Stimulated activated CD4-positive, alpha-beta T cell treated with anti-CD3 and anti-CD28 coated beads, Interleukin-4, amount 100 ng/mL, for 1 hour (primary cell): ENCODE measurements at places on chromosomes 6 and 20.
A peak's percentile ranks its signal among the peaks of the same experiment; 100 is the strongest.

DNA sequence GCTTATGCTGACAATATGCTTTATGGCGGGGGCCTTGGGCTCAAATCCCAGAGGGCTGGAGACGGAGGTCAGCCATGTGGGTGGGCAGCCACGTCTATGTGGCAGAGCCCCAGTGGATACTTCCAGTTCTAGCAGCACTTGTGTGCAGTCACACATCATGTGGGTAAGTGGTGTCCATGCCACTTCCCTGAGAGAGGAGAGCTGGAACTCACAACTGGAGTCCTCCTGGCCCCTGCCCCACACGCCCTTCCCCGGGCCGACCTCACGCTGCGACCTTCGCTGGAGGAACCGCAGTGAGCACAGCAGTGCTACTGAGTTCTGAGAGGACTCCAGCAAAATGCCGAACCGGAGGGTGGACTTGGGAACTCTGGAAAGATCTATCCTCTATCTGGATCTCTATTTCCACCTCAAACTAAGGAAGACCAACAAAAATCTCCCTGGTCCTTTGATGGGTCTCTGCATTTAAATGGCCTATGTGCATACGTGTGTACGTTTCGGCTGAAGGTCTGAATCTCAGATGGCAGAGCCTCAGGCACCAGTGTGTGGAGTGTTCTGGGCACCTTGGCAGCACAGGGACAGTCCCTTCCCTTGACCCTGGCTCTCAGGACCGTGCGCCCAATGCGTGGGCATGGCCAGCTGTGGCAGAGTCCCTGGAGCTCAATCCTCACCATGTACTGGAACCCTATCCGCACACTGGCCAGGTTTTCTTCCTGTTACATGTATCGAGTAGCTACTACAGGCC, 55.4 kb downstream of the GNAS-AS1 start:
- no peak for DNase-seq

GRCh38 chr6:14246876-14247275, 129.3 kb downstream of the CD83 start:
- DNase-seq, result no peak

GRCh38 chr20:16898433-16898832, 150.3 kb downstream of the OTOR start:
- no peak for DNase-seq

DNA sequence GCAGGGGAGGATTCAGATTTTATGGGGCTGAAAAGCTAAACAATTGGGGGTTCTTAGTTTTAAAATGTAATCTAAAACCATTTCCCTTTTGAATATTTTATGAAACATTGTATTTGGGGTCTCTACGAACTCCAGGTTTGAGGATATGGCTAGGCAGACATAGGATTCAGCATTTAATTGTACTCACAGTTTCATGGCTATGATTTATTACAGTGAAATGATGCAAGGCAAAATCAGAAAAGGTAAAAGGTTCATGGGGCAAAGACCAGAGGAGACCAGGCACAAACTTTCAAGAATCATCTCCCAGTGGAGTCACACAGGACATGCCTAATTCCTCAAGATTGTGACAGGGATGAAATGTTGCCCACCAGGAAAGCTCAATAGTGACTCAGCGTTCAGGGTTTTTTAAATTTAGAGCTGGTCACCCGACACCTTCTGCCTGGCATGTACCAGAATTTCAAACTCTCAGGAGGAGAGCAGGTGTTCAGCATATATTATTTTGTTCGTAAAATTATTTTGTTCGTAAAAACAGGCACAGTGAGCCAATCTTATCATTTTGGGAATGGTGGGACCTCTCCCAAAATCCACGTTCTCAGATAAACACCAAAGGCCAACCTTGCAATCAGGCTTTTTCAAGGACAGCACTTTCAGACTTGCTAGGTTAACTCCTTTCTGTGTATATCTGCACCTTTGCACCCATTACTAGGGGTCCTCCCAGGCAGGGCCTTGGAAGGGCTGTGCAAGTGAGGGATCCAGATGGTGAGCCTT, 270.3 kb downstream of the NKAIN2 start:
- no peak for DNase-seq

GRCh38 chr6:169921853-169922824, 170.7 kb downstream of the ERMARD start:
- no peak for DNase-seq

DNA sequence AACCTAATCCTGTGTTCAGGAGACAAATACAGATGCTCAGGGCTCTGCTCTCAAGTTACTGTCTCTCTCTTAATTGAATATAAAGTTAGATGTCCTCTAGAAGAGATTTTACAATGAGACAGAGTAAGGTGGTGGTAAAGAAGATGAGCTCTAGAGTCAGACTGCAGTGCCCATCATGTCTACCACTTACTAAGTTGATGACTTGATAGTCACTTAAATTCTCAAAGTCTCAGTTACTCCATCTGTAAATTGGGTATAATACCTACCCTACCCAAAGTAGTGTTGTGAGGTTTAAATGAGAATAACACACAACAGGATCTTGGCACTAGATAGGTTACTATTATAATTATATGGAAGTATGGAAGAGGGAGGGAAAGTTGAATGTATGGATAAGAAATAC, 1.6 kb downstream of the DHX35 start:
- DNase-seq, result no peak

- no peak for DNase-seq
Observed at GRCh38 chr6:12528581-12529363, 187.8 kb upstream of the PHACTR1 start.

- DNase-seq, result no peak
Observed at GRCh38 chr20:16563066-16563806, 10.0 kb downstream of the KIF16B start.

GRCh38 chr6:82374516-82374915, 10.9 kb downstream of the TPBG start:
- no peak for DNase-seq

DNA sequence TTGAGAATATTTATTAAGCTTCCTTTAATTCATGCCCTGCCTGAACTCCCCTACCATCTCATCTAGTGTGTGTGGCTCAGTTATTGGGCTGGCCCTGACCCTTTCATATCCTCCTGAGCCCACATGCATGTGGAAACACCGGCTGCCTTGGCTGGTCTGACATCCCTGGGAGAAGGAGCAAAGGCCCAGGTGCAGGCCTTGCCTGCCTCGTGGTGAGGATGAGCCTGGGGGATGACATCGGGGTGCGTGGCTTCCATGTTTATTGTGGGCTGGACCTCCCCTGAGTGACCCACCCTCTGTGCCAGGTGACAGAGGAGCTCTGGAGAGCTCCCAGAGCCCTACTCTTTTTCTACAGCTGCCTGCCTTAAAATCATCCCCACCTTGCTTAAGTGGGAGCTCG, 69.1 kb downstream of the FOXA2 start:
- no peak for DNase-seq

- DNase-seq, result no peak
Observed at GRCh38 chr20:10655720-10656669, 17.8 kb downstream of the JAG1 start.

DNA sequence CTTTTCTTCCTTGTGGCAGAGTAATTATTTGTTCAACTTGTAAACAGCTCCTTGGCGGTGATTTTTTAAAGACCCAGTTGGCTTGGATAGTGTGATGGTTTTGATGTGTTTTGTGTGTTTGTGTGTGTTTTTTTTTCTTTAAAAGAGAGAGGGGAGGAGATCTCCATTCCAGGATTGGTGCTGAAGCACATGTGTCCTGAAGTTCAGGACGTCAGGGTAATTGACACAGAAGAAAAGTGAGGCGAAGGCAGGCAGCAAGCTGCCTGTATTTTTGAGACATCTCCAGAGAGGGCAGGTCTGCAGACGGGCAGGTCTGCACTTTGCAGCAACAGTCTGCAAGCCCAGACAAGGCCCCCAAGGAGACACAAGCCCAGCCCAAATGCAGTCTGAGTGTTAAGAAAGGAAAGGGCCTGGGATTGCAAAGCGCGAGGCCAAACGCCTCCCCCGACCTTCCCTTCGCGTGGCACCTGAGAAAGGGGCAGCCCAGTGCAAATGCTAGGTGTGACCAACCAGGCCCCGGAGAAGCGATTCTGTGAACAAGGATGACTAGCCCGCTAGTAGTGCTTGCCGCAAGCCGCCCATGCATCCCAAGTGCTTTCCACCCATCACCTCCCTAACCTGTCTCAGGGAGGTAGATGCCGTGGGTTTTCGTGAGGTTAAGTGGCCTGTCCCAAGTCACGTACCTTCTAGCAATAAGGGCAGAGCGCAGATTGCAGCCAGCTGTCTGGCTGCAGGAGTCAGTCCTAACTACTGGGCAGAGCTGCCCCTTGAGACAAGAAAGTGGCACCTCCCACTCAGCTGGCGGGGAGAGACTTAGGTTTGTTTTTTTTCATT, 230.5 kb downstream of the ZMYND8 start:
- DNase-seq, result no peak

DNA sequence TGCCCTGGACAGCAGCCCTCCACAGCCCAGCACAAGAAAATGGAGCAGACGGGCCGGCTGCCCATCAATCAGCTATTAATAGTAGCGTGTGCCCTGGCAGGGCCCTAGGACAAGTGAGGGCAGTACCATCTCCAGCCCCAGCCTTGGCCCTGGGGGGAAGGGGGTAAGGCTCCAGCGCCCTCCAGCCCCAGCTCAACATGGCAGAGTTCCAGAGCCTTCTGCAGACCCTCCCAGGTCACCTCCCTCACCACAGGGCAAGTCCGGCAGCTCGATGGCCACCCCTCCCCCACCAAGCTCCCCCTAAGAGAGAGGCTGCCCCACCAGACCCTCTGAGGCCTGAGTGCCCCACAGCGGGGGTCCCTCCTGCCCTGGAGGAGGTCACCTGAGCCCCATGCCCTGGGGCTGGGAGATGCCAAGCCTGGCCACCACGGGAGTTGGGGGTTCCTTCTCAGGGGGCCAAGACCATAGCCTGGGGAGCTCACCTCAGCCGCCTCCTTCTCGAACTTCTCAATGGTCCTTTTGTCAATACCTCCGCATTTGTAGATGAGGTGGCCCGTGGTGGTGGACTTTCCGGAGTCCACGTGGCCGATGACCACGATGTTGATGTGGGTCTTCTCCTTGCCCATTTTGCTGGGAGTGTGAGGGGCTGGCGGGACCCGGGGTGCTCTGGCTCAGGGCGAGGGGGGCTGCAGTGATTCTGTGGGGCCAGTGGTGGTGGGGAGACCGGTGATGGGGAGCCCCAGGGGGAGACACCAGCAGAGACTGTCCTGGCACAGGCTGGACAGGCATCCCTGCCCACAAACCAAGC, 1.5 kb downstream of the EEF1A2 start:
- no peak for DNase-seq

DNA sequence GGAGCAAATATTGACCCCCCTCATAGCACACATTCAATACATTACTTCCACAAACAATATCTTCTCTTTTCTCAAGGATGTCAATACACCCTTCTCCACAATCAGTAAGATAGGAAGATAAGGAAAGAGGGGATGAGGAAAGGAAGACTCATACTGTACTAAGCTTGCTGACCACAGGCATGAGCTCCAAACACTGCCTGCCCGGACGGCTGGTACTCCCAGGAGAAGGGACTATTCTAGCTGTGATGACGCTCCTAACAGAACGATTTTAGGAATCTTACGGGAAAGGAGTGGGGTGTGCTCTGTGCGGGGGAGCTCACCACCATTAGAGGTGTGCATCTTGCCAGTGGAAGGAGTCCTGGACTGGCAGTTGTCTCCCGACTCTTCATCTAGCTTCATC, 3.9 kb upstream of the CCN6 start:
- no peak for DNase-seq

- DNase-seq, result no peak
Observed at GRCh38 chr20:4064144-4064909, 49.0 kb upstream of the RNF24 start.

- DNase-seq, result no peak
Observed at GRCh38 chr20:61731363-61732181, 334.1 kb downstream of the TAF4 start.

GRCh38 chr6:27836783-27837624, 75.2 kb downstream of the OR2B2 start:
- peak; percentile 38 for DNase-seq

GRCh38 chr20:14889496-14890255, 552.3 kb upstream of the FLRT3 start:
- DNase-seq, result no peak

DNA sequence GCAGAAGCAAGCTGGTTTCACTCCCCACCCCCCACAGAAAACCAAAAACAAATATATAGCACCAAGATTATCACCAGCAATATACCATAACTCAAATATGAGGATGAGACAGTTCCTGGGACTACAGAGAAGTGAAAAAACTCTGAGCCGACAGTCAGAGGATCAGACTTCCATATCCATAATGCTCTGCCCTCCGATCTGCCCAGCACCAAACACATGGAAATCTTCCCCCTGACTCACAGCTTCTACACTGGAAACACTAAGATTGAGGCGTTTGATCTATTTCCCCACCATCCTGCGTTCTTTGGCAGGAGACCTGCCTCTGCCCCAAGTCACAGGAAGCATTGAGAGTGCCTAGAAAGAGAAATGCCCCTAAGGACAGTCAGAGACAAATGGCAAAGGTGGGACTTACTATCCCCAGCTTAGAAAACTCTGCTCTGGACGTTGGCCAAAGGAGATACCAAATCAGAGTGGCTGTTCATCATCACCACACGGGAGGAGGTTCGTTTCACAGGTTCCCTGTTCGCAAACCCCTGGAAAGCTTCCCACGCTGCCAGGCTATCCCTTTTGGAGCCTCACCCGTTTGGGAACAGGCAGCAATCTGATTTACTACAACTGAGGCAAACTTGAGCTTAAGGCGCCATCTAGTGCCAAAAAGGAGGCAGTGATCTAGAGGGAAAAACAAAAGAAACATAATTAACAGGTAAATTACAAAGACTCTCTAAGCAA, 48.7 kb upstream of the SRSF6 start:
- no peak for DNase-seq

GRCh38 chr6:143335865-143336264, 114.6 kb downstream of the ADAT2 start:
- DNase-seq, result no peak

GRCh38 chr6:47292944-47293343, 16.8 kb downstream of the TNFRSF21 start:
- no peak for DNase-seq

DNA sequence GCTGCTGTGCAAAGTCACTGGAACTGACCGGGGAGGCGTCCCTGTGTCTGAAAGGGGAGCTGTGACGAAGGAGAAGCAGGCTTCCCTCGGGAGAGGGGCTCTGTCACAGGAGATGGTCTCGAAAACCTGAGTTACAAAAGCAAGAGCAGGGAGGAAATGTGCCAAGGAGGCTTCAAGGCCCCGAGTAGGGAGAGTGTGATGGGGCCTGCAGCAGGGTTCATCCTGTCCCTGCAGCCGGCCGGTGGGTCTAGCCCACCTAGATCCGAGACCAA, 16.7 kb downstream of the DYNLT1 start:
- DNase-seq, result no peak
